Heart left ventricle (tissue), 16 donors: ENCODE measurements at places on chromosomes 12 and 14.

DNA sequence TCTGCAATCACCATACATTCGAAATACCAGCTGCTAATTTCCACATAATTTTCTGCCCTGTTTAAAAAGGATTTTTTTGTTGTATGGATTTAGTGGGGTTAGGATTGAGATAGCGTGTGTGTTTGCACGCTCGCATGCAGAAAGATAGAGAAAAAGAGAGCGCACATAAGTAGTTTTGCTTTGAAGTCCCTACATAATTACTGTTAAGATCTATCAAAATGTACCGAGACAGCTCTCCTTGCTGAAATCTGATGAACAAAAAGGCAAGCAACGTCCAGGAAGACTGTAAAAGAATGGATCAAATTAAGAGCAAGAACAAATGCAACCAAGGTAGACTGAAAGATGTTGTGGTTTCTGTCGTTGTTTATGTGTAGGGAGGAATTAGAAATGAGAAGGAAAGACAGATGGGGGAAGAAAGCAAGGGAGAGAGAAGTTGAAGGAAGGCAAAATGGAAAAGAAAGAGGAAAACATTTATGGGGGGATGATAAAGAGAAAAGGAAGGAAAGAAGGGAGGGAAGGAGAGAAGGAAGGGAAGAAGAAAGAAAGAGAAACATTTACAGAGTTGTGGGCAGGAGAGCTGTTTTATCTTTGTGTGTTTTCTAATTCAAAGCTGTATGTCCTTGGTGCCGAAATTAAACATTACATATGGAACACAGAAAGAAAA is 522.3 kb downstream of the MED13L start:
- no peak for DNase-seq

- DNase-seq: no peak
These were observed 902 bp downstream of the ABCD2 start for GRCh38 chr12:39618701-39619100.

DNA sequence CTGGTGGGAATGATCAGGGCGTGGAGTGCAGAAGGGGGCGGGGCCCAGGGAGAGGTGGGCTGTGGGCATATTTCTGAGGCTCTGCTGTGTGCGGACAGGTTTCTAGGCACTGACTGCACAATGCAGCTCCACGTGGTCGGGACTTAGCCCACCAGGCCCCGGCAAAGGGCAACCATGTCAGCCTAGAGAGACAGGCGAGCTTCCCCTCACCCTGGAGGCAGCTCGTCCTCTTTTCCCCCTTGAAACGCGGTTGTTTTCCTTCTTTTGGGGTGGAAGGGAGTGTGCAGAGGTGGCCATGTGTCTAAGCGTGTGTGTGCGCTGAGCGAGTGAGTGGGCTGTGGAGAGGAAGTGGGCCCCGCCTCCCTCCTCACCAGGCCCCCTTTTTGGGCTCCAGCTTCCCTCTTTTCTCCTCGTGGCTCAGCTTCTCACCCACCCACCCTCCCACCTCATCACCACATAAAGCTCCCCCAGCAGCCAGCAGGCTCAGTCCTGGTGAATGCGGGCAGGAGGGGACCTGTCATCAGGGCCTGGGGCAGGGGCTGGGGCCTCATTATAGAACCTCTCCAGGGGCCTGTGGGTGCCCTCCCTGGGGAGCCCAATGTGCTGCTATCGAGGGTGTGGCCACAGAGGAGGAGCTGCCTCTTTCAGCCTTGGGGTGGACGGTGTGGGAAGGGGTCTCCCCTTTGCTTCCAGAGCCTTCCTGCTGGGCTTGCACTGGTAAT is 22.0 kb downstream of the LRTM2 start:
- peak; percentile 46 for DNase-seq

- DNase-seq: no peak
These were observed 17.1 kb downstream of the PAPLN start for GRCh38 chr14:73254247-73255004.

GRCh38 chr14:56248442-56248841 is 130.2 kb downstream of the PELI2 start:
- no peak for DNase-seq

DNA sequence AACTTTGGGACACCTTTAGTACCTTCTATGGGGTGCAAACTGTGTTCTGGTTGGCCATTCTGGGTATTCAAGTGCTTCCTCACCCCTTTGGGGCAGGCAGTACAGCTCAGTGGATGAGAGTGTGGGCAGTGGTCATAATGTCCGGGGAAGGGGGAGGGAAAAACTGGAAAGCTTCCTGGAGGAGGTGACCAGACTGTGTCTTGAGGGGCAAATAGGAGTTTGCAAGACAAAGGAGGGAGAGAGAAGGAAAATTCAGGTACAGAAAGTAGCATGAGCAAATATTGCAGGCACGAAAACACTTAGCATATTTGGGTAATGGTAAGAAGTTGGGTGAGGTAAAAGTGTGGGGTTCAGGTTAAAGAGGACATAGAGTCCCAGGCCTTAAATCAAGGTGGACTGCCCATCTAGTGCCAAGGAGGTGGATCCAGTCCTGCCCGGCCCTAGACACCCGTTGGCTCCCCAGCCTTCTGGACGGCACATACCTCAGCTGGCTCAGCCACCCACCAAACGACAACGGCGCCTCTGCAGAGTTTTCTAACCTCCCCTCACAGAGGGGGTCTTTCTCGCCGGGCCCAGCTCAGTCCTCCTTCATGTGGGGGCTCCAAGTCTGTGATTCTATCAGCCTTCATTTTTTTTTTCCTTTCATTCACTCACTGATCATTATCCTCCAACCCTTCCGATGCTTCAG is 86.4 kb downstream of the DICER1 start:
- DNase-seq: no peak

GRCh38 chr12:26017484-26018211 is 59.2 kb downstream of the RASSF8 start:
- peak; percentile 21 for DNase-seq

DNA sequence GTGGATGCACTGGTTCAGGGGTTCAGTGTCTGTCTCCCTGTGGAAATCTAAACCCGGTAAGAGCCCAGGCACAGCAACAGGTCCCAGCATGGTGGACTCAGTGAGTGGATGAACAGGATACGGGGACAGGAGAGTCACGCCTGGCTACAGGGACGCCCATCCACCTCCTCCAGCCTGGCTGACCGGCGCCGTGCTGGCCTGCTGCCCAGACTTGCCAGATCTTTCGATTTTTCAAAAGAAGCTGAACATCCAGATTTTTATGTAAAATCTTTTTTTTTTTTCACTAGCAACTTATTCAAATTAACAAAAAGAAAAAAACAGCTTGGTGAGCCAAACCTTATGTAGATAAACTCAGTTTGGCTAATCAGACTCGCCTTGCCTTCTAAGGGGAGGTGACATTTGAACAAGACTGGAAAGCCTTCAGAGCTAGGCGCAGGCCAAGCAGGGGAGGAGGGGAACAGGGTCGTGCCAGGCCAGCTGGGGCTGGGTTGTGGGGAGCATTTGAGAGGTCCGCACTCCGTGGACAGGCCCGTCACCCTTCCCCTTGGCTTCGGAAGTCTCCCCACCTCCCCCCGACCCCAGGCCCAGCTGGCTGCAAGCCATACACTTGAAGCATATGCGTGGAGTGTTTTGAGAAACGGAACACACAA is 87.8 kb upstream of the NCOR2 start:
- peak; percentile 83 for DNase-seq

DNA sequence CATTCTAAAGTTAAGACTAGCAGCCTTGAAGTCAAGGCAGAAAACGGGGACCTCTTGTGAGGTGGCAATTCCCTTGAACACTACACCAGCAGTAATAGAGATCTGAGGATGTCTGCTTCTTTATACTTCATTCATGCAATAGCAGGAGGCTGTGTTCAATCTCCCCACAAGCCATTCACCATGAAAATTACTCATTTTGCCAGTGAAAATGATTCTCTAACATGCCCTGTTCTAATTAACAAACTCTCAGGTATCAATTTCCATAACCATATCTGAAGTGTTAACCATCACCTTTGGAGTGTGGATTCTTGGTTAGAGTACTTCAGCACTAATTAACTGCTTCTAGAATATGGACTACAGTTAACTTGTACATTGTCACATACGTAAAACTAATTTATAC is 3.4 kb upstream of the GLIPR1 start:
- no peak for DNase-seq

GRCh38 chr12:87768501-87769287 is 260.5 kb downstream of the C12orf50 start:
- no peak for DNase-seq

- no peak for DNase-seq
These were observed 6.4 kb downstream of the LACRT start for GRCh38 chr12:54628186-54628846.

- DNase-seq: no peak
These were observed 407.3 kb downstream of the AEBP2 start for GRCh38 chr12:19846574-19846973.

GRCh38 chr12:90757957-90758356 is 197.0 kb downstream of the CCER1 start:
- no peak for DNase-seq

GRCh38 chr12:132445884-132446632 is 43.9 kb upstream of the FBRSL1 start:
- DNase-seq: no peak

GRCh38 chr14:86787717-86788116 is 1205.3 kb downstream of the GALC start:
- no peak for DNase-seq

- DNase-seq: no peak
These were observed 488.8 kb downstream of the BCAT1 start for GRCh38 chr12:24460099-24460498.

DNA sequence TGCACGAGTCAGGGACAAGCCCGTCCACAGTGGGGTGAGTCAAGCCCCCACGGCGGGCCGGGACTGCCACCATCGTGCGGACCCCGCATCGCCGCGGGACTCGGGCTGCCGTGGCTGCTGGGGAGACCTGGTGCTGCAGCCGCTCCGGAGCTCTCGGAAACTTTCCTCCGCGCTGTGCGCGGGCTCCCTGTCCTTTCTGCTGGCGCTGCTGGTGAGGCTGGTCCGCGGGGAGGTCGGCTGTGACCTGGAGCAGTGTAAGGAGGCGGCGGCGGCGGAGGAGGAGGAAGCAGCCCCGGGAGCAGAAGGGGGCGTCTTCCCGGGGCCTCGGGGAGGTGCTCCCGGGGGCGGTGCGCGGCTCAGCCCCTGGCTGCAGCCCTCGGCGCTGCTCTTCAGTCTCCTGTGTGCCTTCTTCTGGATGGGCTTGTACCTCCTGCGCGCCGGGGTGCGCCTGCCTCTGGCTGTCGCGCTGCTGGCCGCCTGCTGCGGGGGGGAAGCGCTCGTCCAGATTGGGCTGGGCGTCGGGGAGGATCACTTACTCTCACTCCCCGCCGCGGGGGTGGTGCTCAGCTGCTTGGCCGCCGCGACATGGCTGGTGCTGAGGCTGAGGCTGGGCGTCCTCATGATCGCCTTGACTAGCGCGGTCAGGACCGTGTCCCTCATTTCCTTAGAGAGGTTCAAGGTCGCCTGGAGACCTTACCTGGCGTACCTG is 1.1 kb downstream of the PDE3A start:
- DNase-seq: peak; percentile 92

DNA sequence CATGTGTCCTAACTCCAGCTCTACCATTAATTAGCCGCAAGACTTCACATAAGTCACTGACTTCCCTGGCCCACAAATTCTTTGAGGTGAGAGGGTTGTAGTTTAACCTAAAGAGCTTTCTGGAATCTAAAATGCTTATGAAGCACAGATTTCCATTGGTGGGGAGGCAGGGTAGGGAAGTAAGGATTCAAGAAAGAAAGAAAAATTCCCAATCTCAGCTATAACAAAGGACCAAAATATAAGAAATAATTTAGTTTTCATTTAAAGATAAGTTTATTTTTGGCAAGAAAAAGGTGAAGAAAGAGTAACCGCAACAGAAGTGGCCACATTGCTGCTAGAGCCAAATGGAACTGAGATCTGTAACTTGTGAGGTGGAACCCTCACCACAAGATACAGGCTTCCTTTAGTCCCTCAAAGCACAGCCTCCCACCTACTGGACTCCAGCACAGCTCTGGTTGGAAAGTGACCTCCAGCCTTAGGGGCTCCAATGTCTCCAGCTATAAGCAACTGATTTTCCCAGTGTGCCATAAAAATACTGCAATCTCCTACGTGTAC is 23.6 kb downstream of the DAD1 start:
- DNase-seq: no peak

- no peak for DNase-seq
These were observed 628.2 kb upstream of the FOXG1 start for GRCh38 chr14:28138341-28138740.

DNA sequence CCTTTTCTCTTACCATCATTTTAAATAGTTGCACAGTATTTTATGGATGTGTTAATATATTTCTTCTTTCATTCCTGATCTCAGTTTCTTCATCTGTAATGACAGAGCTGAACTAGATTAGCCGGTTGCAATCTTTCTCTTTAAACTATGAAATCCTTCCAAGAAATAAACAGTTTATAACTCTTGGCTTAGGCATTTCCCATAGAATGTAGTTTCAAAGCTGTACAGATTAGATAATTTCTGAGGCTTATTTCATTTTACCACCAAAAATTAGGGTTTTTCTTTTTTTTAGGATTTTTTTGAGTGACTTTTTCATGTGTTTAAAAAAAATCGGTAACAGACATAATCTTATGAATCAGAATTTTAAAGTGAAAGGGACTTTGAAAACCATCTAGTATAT is 144.0 kb downstream of the RAD51B start:
- DNase-seq: no peak

- DNase-seq: no peak
These were observed 19.1 kb downstream of the TPCN1 start for GRCh38 chr12:113240395-113240794.

GRCh38 chr12:110280392-110280778 is 662 bp upstream of the ATP2A2 start:
- peak; percentile 83 for DNase-seq

DNA sequence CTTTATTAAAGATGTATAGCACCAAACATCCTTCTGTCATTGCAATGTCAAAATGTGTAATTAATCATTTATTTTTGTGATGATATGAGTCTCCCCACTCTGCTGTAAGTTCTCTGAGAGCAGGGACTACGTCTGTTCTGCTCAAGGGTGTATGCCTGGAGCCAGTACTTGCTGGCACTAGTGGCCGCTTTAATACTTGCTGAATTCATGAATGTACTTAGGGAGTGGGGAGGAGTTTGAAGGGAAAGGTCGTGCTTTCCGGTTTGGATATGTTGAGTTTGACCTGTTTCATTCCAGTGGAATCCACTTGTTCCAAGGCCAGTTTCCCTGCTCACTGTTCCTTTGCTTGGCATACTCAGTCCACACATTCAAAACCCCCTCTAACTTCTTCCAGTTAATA is 1.9 kb upstream of the DCAF5 start:
- DNase-seq: no peak

GRCh38 chr12:65595016-65595560 is 229.2 kb upstream of the HMGA2 start:
- DNase-seq: no peak

DNA sequence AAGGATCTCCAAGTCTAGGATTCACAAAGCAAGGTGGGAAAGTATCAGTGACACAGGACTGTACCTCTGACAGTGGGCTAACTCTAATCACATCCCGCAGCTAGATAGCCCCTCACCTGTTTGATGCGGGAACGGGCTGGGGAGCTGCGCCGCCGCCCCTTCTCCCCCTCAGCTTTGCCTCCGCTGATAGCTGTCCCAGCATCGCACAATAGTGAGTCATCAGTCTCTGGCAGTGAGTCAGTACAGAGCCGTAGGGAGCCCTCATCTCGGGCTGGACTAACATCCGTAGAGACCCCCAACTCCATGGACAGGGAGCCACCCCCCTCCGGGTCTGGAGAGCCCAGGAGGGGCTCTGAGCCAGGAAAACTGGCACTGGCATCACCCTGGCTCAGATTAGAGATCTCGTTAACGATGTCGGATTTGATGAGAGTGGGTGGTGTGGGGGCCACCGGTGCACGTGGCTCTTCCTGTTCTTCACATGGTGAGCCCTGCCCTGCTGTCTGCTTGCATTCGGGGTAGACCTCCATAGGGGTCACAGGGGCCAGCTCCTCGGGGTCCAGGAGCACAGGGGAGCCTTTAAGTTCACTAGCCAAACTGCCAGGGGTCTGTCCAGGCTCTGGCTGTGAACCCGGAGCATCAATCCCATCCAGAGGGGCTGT is 10.9 kb downstream of the KMT2D start:
- DNase-seq: no peak
